ENCODE measurements at places on chromosomes 5 and 9.

- no peak for DNase-seq
These were observed 178.4 kb upstream of the EFNA5 start for GRCh38 chr5:107849118-107849517.

DNA sequence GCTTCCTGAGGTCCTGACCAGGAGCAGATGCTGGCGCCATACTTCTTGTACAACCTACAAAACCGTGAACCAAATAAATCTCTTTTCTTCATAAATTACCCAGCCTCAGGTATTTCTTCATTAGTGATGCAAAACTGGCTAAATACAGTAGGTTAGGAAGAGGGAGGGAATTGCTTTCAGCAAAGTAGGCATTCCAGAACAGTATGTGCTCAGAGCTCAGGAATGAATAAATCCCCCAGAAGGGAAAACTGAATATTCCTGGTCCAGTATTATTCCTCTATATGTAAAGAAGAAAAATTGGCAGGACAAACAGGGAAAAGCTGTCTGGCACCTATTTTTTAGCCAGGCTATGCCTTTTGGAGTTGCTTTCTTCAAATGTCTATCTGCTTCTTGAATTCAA, 577.1 kb downstream of the PSAT1 start:
- DNase-seq, result no peak

- no peak for DNase-seq
These were observed 12.4 kb upstream of the SUB1 start for GRCh38 chr5:32572778-32573480.

DNA sequence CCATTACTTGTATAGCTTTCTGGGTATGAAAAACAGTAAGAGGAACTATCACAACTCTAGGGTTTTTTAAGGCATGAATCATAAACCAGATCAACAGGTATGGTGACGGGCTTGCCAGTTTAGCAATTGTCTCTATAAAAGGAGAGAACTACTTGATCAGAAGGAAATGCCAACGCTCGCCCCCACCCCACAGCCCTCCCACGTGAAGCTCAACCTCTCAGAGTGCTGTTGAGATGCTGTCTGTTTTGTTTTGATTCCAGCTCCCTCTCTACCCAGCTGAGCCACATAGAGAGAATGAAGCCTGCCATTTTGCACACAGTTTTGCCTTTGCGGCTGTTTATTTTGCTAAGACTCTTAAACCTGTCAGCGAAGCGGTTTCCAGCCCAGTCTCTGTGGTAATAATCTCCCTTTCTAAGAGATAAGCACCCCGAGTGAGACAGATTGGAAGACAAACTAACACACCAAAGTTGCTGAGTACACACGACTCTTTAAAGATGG, 257.9 kb upstream of the ANKRD55 start:
- no peak for DNase-seq

GRCh38 chr9:136225748-136226679, 19.6 kb downstream of the QSOX2 start:
- DNase-seq, result peak; percentile 36

GRCh38 chr9:135704483-135704882, 2.5 kb downstream of the KCNT1 start:
- DNase-seq, result no peak

Data from SHP77 treated with DMSO at 0.1 percent for 48 hours (cell line).